ENCODE measurements at places on chromosomes 1 and 21.

GRCh38 chr1:160410406-160411005, 10.1 kb downstream of the VANGL2 start:
- DNase-seq: no peak

DNA sequence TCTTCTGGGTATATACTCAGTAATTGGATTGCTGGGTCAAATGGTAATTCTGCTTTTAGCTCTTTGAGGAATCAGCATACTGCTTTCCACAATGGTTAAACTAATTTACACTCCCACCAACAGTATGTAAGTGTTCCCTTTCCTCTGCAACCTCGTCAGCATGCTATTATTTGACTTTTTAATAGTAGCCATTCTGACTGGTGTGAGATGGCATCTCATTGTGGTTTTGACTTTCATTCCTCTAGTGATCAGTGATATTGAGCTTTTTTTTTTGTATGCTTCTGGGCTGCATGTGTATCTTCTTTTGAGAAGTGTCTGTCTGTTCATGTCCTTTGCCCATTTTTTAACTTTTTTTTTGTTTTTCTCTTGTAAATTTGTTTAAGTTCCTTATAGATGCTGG, 279.4 kb downstream of the PTGER3 start:
- DNase-seq: no peak

DNA sequence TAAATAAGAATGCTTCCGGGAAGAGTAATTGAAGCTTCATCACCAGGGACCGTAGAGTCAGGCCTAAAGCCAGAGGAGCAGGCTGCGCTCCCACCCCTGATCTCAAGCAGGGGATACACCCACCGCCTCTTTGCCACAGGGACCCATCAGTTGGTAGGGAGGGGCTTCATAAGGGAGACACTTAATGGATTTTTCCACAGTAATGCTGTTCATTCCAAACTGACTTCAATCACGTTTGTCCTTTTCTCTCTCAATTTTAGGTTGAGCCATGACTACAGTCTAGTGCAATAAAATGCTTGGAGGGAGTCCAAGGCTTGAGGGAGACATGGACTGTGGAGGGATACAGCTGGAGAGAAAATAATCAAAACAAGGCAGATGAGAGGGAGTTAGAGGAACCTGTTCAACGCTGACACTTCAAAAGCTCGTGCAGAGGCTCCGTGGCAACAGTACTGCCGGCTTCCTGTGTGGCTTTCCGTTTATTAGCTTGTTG, 111.5 kb downstream of the SEC16B start:
- no peak for DNase-seq

GRCh38 chr1:20108366-20109123, 10.8 kb downstream of the PLA2G2D start:
- no peak for DNase-seq

- no peak for DNase-seq
These were observed 46.7 kb downstream of the SYF2 start for GRCh38 chr1:25185409-25186160.

GRCh38 chr21:44858291-44858690, 15.2 kb downstream of the PTTG1IP start:
- DNase-seq: no peak

- DNase-seq: no peak
These were observed 3.8 kb downstream of the LEMD1 start for GRCh38 chr1:205417870-205418635.

GRCh38 chr1:32060914-32061313, 11.8 kb upstream of the TMEM39B start:
- no peak for DNase-seq

GRCh38 chr1:44059664-44060355, 28.5 kb upstream of the SLC6A9 start:
- no peak for DNase-seq

DNA sequence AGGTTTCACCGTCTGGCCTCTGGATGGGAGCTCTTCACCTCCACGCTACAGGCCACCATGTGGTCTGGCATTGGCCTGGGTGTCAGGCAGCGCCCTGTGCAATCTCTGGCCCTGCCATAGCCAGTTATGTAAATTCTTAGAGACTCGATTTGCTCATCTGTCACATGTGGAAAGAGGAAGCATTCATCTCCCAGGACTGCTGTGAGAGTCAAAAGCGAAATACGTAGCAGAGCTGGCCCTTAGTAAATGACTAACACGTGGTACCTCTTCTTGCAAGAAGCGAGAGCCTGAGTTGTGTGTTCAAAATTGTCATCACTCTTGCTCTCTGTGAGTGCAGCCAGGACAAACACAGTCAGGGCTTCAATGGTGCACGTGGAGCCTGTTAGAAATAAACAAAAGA, 159.0 kb upstream of the BACE2 start:
- no peak for DNase-seq

DNA sequence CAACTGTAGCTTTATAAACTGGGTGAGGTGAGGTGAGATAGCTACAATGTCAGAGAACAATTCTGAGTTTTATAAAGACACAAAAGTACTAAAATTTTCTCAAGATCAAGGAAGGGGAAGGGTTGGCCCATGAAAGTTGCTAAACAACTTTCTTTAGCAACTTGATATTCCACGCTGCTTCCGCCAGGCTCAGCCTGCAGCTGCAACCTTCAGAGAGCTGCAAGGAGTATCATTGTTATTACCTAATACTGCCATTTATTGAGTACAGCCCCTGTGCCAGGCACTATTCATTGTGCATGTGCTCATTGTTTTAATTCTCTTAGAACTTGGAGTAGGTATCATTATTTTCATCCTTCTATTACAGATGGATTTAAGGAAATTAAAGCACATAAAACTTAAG, 34.1 kb upstream of the SUCO start:
- no peak for DNase-seq

DNA sequence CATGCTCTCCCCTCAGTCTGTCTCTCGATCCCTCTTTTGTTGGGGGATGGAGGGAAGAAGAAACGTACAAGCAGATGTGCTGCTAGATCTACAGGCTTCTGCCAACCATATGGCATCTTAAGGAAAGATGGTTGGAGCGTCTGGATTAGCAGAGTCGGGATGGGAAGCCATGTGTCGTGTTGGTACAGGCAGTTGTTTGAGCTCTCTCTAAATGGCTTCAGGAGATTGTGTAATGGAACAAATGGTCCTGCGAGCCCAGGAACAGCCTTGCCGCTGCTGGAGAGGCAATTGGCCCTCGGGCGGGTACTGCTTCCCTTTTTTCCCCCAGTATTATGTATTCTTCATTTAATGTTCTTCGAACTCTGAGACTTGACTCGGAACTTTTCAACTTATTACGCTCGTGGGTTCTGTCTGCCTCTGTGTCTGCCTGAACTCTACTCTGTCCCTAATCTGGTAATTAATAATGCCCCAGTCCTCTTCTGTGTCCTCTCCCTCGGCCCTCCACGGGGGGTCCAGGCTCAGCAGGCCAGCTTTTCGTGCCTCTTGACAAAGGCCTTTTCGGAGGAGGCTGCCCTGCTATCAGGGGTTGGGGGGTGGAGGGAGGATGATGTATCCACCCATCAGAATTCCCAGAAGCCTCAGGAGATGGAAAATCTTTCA, 215.3 kb downstream of the SDCCAG8 start:
- peak; percentile 89 for DNase-seq

- no peak for DNase-seq
These were observed 6.2 kb downstream of the DHX9 start for GRCh38 chr1:182845379-182845778.

- DNase-seq: no peak
These were observed 39.9 kb upstream of the IFNAR2 start for GRCh38 chr21:33189824-33190223.

GRCh38 chr1:2404890-2405511, 7.4 kb downstream of the PEX10 start:
- DNase-seq: no peak

GRCh38 chr1:161177112-161177935, at the start of gene B4GALT3:
Gene B4GALT3 (minus strand): TSS chr1:161177507. CDS start chr1:161176060, 1,447 bp downstream.
- DNase-seq: peak; percentile 99

DNA sequence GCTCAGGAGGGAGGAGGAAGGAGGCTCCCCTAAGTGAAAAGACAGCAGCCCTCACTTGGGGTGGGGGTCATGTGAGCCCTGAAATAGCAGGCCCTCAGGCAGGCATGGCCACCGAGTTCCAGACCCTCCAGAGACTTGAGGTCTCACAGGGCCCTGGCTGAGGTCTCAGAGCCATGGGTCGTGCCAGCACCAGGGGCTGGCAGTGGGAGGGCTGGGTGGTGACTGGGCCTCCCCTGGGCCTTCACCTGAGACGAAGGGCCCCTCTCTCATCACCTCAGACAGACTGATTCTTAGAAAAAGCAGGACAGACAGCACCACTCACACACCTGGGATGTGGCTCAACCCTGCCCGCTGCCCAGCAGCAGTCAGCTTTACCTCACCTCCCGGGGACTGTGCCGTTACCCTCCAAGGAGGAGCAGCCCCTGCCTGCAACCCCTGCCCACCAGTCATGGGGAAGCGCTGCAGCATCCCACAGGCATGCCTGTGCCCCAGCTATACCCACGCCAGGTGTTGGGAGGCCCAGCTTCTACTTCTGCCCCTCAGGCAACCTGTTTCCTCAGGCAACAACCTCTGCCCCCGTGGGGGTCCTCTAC, 42.6 kb upstream of the LRP8 start:
- no peak for DNase-seq

DNA sequence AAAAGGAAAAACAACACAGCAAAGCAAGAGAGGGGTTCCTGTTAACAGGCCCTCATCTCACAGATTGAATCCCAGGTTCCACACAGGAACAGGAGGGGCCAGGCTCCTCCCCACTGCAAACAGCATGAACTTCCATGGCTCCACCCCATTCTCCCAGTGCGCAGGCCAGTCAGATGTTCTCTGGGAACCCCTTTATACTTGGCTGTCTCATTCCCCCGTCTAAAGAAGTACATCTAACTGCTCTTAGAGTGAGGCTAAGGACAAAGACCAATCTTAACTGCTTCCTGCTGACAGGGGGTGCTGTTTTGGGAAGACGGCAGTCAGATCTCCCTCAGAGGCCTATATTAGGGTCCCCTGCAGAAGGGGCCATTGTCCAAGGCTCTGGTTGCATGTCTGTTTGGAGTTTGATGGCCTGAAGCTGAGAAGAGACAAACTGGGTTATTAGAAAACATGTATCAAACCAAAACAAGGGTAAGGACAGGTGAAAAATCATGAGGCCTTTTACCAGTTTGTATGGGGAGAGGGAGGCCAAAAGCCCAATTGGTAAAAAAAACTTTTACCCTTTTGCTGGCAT, 10.5 kb upstream of the NASP start:
- DNase-seq: no peak

DNA sequence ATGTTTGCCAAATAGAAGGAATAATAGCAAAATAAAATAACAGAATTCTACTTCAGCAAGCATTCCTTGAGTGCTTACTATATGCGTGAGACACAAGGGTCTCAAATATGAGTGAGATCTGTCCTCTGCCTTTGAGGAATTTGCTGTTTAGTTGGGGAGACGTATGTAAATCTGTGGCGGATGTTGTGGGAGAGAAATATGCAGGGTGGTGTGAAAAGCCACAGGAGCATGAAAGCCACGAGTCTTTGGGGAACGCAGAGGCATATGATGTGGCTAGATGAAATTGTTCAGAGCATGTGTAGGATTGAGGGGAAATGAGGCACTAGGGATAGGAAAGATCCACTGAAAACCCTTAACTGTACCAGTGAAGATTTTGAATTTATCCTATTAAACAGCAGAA, 244.4 kb downstream of the PBX1 start:
- no peak for DNase-seq

GRCh38 chr1:240033406-240033805, 58.3 kb upstream of the FMN2 start:
- DNase-seq: no peak

GRCh38 chr1:36663772-36664430, 181.2 kb upstream of the CSF3R start:
- no peak for DNase-seq

GRCh38 chr1:23449958-23450357, 25.4 kb upstream of the TCEA3 start:
- no peak for DNase-seq

DNA sequence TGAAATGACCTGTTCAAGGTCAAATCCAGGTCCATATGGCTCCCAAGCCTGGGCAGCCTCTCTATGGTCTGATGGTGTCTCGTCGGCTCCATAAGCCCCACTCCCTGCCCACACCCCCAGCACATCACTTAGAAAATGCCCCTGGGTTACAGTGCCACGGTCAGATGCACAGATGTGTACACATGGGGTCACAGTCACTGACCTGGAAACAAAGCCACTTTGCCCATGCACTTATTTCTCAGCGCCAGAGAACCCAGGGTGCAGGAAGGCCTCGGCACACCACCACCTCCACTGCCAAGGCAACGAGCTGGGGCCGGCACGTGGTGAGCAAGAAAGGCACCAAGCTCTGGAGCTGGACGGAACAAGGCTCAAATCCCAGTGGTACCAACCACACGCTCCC, 24.7 kb downstream of the IFFO2 start:
- no peak for DNase-seq

DNA sequence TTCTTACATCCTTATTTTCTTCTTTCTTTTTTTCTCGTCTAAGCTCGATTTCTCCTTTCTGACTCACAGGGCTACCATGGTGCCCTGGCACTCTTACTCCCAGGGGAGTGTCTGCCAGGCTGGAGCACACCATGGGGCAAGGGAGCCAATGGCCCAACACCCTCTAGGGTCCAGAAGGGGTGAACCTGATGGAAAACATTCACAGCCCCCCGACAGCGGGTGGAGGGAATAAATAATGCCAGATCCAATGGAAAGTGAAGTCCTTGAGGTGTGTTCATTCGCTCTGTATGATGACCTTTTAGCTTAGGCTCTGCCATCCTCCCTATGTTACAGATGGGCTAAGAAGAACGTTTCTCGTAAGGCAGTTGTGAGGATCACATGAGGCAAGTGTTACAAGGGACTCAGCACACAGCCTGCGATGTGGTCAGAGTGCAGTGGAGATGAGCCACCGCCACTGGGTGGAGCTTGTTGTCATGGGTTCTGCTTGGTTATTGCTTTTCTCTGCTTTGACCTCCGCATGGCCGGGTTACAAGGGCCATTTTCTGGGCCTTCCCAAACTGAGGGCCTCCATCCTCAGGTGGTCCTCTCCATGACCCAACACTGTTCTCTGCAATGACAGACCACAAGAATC, 3.5 kb upstream of the FCMR start:
- DNase-seq: no peak

- no peak for DNase-seq
These were observed 50.2 kb downstream of the DPYD start for GRCh38 chr1:97870589-97870988.

DNA sequence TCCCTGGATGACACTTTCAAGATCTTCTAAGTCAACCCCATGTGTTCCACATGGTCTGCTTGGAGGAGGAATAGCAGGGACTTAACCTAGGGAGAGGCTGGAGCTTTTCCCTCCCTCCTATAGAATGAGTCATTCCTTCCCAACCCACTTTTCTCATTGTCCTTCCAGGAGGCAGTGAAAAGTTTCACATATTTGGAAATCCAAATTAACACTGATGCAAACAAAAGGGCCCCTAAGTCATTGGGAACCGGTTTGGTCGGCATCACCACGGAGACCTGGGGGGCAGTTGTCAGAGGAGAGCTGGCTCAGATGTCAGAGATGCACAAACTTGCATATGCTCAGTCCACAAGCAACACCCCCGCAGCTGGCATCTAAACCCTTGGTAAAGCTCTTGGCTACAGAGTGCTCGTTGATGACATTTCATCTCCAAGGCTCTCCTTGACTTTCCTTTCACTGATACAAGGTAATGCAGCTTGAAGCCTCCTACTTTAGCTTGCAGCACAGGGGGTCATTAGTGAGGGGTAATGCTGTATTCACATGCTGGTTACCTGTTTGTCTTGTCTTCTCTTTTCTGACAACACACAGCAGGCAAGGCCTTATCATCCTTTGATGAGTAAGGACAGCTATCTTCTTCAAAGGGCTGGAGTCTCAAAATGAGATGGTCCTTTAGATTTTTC, 12.3 kb upstream of the LRRC8D start:
- DNase-seq: no peak

- DNase-seq: peak; percentile 23
These were observed at the start of gene C1QA for GRCh38 chr1:22636353-22636752. Gene C1QA (plus strand): TSS chr1:22636628. CDS start chr1:22637617, 989 bp downstream.

Data from posterior cingulate gyrus (tissue), 11 donors.